Brain pericyte (primary cell): ENCODE measurements at places on chromosomes 11 and 22.

DNA sequence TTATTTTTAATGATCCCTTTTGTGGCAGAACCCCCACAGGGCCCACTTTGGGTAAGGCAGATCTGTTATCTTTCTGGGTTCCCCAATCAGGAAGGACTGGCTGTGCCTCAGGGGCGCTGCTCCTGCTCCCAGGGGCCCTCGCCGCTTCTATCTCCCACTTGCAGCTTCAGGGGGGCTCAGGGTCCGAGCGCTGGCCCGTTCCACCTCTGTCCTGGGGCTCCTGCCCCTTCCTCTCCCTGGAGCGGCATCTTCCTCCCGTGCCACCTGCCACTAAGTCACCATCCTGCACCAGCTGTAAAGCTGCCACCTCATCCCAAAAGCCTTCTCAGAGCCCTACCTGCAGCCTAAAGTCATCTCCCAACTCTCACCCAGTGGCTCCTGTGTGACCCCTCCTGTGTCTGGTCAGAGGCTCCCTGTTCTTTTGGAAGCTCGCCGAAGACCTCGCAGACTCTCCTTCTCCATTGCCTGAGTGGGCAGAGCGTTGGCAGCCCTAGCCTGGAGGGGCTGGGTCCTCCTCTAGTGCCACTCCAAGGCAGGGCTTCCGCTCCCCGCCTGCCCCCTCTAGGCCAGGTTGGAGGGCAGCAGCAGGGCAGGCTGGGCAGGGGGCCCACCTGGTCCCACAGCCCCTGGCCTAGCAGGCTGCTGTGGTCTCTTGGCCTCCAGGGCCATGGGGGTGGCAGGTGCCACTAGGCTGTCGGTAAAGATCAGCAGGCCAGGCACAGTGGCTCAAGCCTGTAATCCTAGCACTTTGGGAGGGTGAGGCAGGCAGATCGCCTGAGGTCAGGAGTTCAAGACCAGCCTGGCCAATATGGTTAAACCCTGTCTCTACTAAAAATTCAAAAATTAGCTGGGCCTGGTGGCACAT, 106.7 kb downstream of the MORC2 start:
- DNase-seq, result no peak

DNA sequence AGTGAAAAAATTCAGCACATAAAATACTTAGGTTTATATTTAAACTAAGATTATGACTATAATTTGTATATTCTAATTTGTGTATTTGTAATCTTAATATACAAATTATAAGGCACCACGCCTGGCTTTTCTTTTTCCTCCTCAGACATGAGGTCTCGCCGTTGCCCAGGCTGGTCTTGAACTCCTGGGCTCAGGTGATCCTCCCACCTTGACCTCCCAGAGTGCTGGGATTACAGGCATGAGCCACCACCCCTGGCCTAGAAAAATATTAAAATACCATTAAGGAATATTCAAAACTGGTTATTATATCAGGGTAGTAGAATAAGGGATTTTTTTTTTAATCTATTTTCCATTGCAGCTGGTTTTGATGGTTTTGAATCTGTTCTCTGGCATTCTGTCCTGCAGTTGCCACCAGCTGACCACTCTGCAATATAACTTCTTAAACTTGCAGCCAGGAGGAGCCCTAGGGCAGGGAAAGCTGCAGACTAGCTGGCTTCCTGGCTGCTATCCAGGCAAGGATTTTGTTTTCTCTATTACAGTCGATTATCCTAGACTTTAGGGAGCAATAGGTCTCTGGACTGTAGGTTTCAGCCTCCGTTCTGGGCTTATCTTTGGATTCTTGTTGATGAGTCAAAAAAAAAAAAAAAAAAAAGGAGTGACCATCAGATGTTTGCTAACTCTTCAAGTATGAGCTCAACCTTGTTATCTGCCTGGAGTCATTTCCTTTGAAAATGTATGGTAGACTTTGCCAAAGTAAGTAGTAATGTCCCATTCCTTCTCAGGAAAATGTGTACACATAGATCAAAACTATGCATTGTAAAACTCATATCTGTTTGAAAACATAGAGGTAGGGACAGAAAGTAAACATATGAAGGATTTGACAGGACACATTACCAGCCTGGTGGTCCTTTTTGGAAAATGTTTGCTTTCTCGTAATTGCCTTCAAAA, 13.2 kb downstream of the POLA2 start:
- no peak for DNase-seq

DNA sequence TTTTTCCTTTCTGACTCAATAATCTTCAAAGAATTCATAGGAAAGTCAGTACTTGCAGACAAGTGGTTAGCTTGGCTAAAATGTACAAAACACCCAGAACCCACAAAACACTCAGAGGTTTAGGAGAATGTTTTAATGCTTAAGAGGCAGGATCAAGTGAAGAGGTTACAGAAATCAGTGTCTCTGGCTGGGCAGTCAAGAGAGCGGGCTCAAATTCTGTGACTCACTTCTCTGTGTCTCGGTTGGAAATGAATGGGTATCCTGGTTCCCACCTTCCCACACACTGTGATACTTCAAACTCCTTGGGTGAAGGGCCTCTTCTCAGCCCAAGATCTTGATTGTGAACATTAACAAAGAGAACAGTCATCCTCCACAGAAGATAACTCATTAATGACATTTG, 3.8 kb downstream of the MPEG1 start:
- no peak for DNase-seq

GRCh38 chr11:35839368-35840161, 104.3 kb upstream of the LDLRAD3 start:
- DNase-seq, result no peak

DNA sequence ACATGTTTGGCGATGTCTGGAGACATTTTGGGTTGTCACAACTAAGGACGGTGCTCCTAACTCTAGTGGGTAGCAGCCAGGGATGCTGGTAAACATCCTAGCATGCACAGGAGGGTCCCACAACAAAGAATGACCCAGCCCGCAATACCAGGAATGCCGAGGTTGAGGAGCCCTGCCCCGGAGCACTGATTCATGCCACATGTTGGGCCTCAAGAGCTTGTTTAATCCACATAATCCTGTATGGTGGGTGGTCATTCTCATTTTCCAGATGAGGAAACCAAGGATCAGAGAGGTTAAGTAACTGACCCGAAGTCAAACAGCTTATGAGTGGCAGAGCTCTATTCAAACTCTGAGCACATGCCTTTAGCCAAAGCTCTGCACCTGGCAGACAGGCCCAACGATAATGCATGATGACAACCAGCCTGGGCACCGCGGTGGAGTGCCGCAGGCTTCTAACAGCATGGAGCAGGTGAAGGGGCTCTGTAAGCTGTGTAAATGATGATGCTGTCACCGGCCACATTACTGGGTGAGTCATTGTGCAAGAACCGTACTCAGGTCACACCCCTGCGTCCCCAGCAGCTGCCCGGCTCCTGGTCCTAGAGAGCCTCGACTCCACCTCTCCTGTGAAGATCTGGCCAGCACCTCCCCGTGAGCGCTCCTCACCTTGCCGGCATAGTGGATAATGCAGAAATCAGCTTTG, 58.6 kb downstream of the APOL1 start:
- no peak for DNase-seq

DNA sequence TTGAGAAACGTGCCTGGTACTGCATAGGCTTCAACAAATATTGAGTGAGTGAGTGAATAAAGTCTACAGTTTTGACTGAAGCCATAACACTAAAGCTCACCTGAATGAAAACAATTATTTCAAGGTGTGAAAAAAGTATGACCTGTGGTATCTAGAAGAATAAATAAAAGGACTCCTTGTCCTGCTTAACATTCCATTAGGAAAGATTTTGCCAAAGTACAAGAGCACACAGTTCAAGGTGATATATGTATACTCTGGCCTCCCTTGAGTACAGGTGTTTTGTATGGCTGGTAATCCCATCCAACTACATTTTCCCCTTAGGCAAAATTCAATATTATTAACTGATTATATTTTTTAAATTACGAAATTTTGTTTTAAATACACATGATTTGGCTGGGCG, 1.8 kb upstream of the CREBZF start:
- no peak for DNase-seq

GRCh38 chr11:32438346-32438865, 3.1 kb upstream of the WT1 start:
- no peak for DNase-seq

DNA sequence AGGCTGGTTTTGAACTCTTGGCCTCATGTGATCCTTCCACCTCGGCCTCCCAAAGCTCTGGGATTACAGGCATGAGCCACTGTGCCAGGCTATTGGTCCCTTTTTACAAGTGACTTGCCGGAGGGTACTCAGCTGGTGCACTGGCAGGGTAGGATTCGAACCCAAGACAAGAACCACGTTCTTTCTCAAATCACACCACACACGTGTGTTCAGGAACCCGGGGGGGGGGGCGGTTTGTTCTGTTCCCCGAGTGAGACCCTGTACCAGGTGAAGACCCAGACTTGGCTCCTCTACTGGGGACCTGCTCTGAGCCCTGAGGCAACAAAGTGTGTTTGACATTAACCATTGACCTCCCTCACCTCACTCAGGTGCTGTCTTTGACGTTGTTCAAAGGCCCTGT, 3.8 kb upstream of the YWHAH start:
- no peak for DNase-seq
